NCI-H2029 treated with DMSO at 0.1 percent for 48 hours (cell line): ENCODE measurements at places on chromosomes 2 and 18.

DNA sequence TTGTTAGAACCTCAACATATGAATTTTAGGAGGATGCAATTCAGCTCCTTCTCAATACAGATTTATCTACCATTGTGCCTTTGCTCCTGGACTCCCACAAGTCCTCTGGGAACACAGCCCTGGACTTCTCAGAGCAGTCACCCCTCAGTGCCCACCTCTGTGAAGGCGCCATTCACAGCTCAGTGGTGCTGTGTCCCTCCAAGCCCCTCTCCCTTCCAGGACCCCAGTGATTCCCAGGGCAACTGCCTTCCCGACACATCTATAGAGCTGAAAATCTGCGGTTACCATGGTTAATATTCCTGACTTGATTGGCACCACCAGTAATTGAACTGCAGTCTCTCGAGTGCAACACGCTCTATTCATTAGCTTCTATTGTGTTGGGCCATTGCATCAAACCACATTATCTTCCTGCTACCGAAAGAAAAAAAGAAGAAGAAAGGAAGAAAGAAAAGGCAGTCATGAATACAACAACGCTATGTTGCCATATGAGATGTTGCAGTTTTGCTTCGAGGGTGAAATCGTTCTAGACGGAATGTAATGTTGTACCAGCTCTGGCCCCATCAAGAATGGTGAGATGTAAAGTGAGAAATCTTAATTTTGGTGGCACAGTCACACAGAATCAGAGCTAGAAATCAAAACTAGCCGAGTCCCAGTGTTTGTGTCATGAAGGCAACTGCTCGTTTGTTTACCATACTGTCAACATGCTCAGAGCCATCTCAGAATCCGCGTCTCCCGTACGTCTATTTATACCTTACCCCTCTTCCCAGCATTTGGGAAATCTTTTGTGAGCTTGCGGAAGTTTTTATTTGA, 524.0 kb upstream of the ID2 start:
- no peak for DNase-seq

DNA sequence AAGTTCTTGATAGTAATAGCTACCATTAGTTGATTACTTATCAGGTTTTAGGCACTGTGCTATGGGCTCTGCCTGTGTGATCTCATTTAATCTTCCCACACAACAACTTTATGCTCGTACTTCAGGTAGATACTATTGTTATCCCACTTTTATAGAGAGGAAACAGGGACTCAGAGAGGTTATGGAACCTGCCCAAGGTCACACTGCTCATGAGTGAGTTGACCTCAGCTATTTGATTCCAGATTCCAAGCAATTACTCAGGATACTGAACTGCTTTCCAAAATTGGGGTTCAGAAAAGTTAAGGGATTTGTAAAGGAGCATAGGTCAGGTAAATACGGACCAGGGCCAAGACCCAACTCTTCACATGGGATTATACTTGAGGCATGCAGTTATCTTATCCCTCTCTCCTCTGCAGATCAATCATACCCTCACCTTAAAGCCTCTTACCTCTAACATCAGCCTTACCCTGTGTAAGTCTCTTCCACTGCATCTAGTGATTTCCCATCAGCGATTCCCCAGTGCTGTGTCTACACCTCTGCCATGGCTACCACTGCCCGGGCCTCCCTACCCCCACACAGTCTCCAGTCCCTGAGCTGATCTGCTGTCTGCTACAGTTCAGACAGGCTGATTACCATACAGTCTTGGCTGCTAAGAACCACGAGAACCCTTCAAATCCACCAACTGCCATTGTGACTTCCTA, 74.4 kb downstream of the ANTXR1 start:
- DNase-seq = no peak

DNA sequence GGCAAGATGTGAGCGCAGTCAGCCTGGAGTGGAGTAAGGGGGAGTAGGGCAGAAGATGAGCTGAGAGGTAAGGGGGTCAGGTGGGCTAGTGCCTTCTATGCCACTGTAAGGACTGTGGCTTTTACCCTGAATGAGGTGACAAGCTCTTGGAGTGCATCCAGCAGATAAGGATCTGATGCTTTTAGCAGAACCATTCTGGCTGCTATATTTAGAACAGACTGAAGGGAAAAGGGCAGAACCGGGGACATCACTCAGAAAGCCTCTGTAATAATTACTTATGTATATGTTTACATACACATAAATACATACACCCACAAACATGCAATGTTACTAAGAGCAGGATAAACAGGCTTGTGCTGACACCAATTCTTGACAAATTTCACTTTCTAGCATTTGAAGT, 124.8 kb downstream of the DTNB start:
- DNase-seq = peak; percentile 6

DNA sequence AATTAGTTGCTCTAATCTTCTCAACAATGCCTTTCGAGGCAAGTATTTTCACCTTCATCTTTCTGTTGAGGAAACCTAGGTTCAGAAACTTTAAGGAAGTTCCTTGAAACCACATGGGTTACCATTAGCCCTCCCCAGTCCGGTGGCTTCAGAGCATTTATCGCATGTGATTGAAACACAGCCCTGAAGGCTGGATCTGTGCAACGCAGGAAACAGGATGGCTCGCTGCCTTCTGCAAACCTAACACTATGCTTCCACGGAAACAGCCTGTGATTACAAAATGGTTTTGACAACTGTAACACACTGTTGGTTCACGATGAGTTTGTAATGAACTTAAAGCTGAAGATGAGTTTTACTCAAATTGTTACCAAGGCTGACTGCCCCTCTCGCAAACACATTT, 68.5 kb downstream of the EPB41L3 start:
- no peak for DNase-seq

DNA sequence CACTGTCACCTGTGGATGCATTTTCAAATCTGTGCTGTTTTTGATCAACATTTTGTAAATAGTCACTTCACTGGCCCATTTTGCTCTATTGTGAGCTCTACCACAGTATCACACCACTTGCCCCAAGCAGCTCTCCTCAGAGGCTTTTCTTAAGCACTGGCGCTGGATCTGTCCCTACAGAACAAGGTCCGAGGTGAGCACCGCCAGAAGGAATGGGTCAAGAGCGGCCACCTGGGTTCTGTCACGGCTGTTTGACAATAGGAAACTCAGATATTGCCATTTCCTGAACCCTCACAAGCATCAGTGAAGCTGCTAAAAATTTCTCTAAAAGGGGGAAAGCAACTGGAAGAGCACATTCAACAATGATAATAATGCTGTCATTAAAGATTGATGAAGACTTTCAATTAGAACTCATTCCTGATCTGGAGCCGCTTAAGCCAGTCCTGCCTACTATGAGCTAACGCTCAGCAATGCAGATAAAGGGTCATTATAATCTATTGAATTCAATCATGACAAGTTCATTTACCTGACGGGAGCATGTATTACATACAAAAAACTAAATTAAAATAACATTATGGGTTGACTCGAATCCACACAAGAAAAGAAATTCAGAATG, 514.0 kb downstream of the GALR1 start:
- no peak for DNase-seq

- no peak for DNase-seq
Observed at GRCh38 chr2:112140205-112140802, 2.1 kb downstream of the FBLN7 start.

DNA sequence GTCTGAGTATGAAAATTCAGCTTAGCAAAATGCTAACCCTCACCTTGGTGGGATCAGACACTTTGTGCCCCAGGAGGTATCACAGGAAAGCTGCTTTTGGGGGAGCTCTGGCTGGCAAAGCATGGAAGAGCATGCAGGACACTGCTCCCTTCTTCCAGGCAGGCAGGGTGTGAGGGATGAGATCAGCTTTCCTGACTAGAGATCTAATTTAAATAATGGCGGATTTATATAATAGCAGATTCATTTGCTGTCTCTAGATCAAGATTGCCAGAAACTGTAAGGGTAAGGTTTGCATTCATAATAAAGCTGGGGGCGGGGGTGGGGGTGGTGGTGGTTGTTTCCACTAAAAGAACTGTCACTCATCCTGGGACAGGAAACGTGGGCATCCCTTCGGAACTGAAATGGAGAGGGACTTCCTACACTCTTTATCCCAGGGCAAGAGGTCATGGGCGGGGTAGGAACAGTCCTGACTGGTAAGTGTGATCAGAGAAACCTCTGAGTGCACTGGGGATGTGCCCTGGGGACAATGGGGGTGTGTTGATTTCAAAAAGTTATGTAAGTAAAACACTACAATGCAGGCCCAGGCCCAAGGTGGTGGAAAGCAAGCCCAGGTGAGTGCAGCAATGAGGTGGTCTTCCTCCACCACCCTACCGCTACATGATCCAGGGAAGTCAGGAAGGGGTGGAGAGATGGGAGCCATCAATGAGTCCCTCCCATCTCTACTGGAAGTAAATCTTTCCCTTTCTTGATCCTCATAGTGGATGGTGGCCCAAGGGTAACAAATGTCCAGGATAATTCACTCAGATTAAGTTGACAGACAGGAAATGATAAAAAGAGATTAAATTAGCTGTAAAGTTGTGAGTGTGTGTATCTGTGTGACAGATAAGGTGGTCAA, 171.4 kb upstream of the SERPINE2 start:
- DNase-seq = no peak

GRCh38 chr2:177478029-177478428, 85.5 kb downstream of the AGPS start:
- no peak for DNase-seq

- no peak for DNase-seq
Observed at GRCh38 chr2:166958986-166959481, 70.8 kb downstream of the XIRP2 start.

- DNase-seq = no peak
Observed at GRCh38 chr18:22826726-22827125, 106.4 kb upstream of the RBBP8 start.

DNA sequence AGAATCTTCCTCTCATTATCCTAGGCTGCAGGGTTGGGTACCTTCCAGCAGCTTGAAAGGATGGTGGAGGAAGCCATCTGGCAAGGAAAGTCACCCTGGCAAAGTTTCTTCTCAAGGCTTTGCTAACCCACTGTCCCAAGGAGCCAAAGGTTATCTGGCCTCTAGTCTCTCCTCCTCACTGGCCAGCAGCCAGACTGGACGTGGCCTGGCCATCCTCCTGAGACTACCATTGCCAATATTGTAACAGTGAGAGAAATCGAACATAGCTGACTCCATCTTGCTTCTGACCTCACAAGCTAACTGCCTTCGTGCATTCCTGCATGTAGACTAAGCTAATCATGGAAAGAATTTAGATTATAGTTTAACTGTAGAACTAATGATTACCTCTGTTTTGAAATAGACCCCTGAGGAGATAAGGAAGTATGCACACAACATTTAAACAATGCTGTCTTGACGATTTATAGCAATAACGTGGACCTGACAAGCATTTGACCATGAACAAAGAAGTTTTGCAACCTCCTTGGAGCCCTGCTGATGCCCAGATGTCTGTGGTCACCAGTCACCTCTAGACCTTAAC, 7.8 kb upstream of the ANXA4 start:
- no peak for DNase-seq

- no peak for DNase-seq
Observed at GRCh38 chr2:217340899-217341298, 481.0 kb upstream of the TNP1 start.

DNA sequence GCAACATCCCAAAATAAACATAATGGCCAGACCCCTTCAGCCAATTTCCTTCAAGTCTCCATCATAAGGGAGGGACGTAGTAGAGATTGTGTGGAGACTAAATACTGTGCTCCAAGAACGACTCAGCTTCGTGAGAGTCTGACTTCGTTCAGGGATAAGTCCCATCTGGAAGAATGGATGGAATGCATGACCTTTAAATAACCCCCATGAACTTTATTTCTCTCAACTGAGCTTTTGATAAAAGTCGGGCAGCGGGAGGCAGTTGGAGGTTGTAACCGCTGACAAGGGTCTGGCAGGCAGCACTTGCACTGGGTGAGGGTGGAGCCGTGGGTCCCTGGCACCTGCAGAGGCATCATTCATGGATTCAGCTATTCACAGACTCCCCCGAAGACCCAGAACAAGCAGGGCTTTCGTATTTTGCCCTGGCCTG, 115.9 kb downstream of the ZFP36L2 start:
- DNase-seq = no peak

- DNase-seq = no peak
Observed at GRCh38 chr2:134739879-134740301, 21.1 kb upstream of the TMEM163 start.

GRCh38 chr2:8575038-8575833, 106.6 kb upstream of the ID2 start:
- no peak for DNase-seq

- DNase-seq = no peak
Observed at GRCh38 chr18:55453186-55453585, 134.8 kb downstream of the TCF4 start.
